ENCODE measurements at places on chromosomes 13 and 19.

GRCh38 chr13:86839221-86839620 is 832.0 kb upstream of the SLITRK5 start:
- no peak for DNase-seq

- no peak for DNase-seq
Measured at GRCh38 chr13:63107179-63107943, 1691.7 kb upstream of the PCDH20 start.

DNA sequence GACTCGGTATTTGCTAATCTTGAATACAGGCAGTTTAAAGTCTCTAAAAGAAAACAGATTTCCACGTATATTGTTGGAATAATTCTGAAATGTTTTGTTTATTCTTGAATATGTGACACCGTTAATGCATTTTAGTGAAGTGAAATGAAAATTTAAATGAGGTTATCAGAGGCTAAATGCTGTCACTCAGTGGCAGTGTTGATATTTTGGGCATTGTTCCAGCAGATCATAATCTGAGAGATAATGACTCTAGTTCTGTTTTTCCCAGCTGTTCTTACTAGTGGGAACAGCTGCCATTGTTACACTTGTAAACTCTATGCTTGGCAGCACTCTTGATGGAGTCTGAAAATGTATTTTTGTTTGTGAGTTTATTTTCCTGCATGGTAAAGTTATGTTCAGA is 365.6 kb upstream of the SLC10A2 start:
- no peak for DNase-seq

- no peak for DNase-seq
Measured at GRCh38 chr13:106432636-106433035, 102.8 kb downstream of the EFNB2 start.

Measured in kidney (tissue), 22 donors.